Urothelium cell line (cell line): ENCODE measurements at places on chromosomes 3 and 15.

DNA sequence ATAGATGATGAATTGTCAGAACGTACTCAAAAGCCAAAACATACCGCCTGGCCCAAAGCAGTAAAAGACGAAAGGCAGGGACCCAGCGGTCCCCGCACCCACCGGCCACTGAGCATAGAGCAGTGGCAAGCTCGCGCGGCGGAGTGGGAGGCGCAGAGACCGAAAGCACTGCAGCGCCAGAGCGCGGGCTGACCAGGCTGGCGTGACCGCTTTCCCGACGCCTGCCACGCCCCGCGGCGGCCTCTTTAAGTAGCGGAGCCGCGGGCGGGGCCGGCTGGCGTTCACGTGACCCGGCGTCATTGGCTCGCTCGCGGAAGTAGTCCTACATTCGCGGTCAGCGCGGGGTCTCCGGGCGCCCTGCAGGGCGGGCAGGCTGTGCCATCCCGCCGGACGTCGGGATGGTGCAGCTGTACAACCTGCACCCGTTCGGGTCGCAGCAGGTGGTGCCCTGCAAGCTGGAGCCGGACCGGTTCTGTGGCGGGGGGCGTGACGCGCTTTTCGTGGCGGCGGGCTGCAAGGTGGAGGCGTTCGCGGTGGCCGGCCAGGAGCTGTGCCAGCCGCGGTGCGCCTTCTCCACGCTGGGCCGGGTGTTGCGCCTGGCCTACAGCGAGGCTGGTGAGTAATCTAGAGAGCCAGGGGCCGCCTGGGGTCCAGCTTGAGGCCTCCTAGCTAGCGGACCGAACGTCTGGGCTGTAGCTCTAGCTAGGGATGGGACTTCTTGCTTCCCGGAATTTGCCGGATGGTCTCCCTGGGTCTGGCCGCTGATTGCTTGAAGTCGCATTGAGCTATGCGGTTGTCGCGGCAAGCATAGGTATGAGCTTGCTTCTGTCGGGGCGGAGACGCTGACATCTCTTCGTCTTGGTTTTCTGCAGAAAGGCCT is at the start of gene HPS3:
TSS of gene HPS3 (plus strand) at position 313 of the 880 bp plus-strand sequence. CDS start at position 399, 86 bp downstream.
- DNase-seq = peak; percentile 92

DNA sequence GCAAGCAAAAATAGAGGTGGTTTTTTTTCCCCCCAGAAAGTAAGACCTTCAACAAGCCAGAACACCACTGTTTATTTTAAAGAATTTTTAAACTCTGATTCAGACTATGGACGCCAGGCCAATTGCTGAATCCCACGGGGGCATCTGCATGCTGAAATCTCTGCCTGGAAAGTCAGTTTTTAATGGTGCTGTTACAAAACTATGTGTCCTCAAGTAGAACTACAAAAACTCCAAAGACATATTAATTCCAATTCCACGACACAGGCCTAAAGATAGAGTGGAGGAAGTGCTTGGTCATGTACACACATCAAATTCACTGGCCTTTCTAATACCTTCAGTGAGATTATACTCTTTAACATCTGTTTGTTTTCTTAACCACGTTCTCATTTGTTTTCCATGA is 490.5 kb upstream of the NR2F2 start:
- DNase-seq = no peak

DNA sequence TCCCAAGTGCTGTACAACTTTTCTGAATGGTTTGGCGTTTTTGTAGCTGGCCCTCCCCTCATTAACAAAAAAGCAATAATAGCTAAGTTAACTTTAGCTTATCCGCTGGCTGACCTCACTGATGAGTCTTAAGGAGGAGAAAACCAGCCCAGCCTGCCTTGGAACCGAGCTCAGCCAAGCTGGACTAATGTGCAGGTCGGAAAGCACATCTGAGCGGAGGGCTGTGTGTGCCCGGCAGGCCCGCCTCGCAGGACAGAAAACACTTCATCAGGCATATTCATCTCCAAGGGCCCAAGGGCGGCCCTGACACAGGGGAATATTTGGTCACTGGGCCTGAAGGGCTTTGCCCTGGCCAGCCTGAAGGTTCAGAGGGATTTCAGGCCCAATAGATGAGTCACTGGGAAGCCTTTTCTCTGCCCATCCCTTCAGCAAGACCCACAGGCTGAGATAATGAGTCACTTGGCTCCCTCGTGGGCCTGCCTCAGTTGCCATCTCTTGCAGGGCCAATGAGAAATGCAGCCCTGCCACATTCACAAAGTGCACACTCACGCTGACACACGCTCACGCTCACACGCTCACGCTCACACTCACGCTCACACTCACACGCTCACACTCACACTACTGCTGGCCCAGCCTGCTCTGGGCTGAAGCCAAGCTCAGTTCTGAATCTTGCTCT is 75.1 kb downstream of the SLC12A8 start:
- DNase-seq = peak; percentile 75

- DNase-seq = peak; percentile 46
Observed at GRCh38 chr15:59298225-59298853, 74.3 kb downstream of the MYO1E start.

GRCh38 chr3:138442433-138442832 is 8.0 kb downstream of the ESYT3 start:
- peak; percentile 80 for DNase-seq

DNA sequence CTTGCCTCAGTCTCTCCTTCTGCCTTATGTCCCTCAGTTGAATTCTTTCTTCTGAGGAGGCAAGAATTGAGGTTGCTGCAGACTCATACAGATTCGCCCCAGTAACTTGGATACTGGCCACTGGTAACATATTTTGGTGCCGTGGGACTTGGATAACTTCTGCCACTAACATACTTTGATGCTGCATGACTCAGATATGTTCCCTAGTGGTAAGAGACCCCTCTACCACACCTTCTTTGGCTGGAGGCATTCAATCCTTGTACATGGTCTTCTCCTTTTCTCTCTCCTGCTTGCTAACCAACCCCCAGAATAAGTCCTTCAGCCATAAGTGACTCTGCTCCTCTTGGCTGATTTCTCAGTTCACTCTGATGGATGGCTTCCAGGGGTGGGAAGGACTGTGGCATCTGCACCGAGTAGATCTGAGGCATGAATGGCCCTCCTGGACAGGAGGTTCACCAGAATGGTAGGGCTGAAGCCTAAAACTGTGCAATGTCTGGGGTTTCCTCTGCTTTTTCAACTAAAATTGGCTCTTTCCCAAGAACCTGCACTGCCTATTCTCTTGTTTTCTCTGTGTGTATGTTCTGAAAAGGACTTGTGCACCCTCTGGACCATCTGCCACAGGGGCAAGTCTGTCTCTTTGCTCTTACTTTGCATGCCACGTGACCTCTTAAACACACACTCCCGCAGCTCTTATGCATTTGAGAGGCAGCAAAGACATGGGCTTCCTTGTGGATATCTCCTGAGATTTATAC is 55.5 kb upstream of the FSTL1 start:
- no peak for DNase-seq

DNA sequence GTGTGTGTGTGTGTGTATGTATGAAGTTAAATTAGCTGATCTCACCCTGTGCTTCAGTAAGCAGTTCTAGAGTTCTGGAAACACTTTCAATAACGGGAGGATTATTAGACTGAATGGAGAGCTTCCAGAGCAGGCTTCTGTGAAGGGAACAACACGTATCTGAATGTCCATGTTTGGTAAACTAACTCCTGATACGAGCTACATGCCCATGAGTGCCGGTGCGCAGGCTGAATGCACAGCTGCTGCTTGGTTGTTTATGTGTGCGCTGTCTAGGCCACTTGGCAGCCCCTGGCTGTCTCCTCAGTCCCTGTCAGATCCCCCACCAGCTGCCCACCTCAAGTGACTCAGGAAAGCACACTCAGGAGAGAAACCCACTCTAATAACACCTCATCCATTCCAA is 137.0 kb downstream of the EPHB1 start:
- DNase-seq = no peak
